ENCODE measurements at places on chromosomes 4 and X.

- no peak for DNase-seq
These were observed 306.9 kb upstream of the ARSJ start for GRCh38 chr4:114286262-114286810.

DNA sequence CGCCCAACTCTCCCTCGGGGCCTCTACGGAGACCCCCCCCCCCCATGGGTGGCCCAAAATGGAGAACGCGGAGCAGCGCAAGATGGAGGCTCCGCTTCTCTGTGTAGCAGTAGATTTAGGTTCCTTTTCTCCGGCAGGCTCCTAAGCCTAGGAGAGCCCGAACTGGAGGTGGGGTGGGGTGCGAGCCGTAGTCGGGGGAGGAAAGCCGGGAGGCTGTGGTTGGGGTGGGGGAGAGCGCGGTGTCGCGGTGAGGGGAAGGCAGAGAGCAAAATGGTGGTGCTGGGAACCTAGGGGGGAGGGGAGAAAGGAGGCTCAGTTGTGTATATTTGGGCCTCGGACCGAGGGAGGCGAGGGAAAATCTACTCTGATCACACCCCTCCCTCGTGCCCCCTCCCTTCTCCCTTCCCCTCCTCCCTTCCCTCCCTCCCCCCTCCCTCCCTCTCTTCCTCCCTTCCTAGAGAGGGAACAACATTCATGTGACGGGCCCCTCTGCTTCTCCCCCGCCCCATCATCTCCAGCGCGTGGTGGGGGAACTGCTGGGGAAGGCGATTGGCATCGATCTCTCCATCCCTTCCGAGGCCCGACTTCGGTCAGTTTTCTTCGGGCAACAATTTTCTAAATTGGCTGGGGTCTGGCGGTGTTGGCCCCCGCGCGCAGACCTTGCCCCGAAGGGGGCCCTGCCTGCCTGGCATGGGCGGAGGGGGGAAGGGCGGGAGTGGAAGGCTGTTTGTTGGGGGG is at the start of gene STAG2:
TSS of gene STAG2 (plus strand) at position 439 of the 738 bp plus-strand sequence. CDS start 60,922 bp downstream, outside the sequence.
- peak; percentile 56 for DNase-seq

GRCh38 chr4:7313347-7313811 is 121.0 kb downstream of the SORCS2 start:
- no peak for DNase-seq

DNA sequence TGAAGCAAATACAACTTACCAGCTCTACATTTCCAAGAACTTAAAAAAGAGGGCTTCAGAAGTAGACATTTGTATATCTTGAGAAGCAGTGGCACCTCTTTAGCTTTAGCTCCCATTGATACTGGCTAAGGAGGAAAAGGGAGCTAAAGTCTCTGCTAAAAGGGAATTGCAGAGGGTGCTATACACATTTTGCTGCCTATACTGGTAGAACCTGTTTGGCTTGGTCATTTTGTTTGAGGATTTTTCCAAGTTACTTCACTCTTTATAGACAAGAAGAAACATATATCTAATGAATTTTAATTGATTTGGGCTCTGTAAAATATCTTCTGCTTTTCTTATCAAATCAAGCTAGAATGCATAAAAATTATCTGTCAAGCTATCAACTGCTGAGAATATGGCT is 11.8 kb downstream of the PAPSS1 start:
- no peak for DNase-seq

DNA sequence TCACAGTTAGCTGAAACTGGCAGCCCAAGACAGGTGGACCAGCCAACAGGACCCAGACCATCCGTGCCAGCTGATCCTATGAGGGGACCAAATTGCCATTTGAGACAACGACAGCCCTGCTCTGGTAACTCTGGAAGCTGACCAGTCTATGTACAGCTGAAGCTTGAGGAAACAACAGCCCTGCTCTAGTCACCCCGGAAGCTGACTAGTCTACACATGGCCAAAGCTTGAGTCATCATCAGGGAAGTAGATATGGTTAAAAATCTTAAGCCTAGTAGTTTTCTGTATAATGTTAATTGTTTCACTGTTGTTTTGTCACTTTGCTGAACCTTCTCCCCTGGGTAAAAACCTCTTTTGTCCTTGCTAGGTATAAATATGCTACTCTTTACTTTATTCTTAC is 905.4 kb upstream of the NDST4 start:
- no peak for DNase-seq

DNA sequence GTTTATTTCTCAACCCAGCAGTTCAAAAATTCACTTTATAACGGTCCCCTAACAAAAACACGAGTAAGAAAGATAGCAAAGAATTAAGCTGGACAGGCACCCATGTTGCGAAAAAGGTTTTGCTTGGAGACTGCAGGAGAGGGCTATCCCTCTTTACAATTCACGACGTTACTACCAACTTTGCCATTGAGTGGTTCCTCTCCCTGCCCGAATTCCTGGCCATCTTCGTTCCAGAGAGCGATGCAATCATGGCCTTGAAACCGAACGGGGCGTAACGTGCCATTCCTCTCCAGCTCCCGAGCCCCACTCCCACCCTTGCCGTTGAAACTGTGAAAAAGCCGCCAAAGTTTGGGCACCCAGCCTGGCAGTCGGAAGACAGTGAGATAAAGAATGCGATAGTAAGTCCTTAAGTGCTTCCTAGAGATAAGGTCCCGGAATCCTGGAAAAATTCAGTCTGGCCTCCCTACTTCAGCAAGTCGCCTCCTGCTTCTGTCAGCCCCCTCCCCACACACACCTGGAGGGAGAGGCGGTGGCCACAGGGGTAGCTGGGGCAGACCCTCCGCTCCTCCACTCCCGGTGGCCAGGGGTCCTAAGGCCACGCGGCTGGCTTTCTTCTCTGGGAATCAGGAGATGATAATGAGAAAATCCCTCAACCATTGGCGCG is 65.2 kb downstream of the FBXO8 start:
- peak; percentile 24 for DNase-seq

DNA sequence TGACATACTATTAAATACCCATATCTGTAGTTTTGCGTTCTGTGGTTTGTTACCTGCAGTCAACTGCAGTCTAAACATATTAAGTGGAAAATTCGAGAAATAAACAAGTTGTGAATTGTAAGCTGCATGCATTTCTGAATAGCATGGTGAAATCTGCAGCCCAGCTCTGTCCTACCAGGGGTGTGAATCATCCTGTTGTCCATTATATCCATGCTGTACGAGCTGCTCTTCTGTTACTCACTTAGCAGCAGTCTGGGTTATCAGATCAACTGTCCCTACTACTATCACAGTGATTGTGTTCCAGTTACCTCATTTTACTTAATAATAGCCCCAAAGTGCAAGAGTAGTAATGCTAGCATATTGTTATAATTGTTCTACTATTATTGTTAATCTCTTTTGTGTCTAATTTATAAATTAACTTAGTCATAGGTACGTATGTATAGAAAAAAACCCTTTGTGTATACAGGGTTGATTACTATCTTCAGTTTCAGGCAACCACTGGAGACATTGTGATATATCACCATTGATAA is 173.7 kb upstream of the FAT4 start:
- DNase-seq = peak; percentile 39

GRCh38 chrX:42087960-42088359 is 164.6 kb upstream of the CASK start:
- no peak for DNase-seq

DNA sequence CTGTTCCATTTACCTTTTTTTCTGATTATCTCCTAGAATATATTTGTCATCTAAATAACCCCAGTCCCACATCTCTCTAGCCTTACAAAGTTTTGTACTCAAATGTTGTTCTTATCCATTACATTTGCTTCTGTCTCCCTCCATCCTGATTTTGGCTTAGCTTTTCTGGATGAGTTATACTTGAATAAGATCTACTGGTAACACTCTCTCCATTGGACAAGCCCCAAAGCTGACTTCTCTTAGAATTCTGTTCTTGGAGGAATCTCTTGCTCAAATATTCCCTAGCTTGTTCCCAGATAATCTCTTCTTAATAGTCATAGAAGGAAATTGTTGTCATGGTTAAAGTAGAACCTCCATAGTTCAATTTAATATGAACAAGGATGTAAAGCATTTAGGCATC is 115.5 kb upstream of the HS3ST1 start:
- no peak for DNase-seq

- peak; percentile 58 for DNase-seq
These were observed 66.0 kb upstream of the GEMIN8 start for GRCh38 chrX:14095702-14096101.

DNA sequence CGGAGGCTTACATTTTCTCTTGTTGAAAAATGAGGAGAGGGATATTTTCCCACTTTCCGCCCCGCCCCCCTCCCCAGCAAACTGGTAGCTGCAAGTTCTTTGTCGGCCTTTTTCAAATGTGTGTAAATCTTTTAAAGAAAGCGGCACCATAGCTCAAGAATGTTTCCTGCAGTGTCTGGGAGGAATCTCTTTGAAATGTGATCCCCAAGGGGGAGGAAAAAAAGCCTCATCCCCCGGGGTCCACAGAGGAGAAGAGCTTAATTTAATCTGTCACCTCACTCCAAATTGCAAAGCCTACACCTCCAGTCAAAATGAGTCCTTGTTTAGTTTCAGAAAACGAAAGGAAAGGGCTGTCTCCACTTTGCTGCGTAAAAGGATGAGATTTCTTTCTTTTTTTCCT is 34.8 kb downstream of the ASMT start:
- DNase-seq = no peak

GRCh38 chr4:177322266-177322665 is 12.6 kb downstream of the NEIL3 start:
- DNase-seq = no peak

- DNase-seq = no peak
These were observed 144.3 kb upstream of the NDST3 start for GRCh38 chr4:117889978-117890377.

DNA sequence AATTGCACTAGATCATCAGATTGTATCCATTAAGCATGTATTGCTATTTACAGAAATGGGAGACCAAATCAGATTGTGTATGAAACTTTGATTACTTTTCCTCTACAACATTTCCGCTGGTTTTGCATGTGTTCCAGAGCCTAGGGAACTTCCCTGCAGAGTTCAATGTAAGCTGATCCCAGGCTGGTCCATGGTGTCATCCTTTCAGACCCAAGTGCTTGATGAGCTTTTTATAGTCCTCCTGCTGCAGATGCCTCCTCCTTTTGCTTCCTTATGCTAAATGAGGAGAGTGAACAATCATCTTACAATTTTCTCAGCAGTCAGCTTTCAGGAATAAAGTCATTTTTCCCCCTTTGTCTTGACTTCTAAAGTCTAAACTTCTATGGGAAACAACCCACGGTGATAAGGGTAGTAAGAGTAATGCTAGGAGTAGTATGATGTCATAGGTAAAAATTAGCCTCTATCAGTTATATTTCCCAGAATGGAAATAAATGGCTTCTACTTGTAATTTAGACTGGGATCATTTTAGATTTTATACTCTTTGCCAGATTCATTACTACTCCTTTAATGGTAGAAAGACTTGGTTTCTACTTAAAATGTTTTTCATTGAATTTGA is 55.1 kb upstream of the SLC4A4 start:
- no peak for DNase-seq
